ENCODE measurements at places on chromosomes 12 and 14.

DNA sequence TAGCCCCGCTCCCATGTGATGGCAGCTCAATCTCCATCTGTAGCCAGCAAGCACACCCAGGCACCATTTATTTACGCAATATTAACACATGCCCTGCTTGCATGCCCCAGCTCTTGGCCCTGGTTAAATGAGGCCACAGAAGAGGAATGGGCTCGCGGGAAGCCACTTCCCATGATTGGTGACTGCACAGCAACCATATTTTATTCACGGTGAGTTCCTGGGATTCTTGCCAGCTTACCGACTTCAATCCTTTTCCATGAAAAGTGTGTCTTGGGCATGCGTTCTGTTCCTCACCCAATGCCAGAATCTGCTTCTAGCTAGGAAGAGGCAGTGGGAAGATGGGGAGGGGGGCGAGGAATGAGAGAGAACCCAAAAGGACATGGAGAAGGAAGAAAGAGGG, 54.7 kb downstream of the PITPNM2 start:
- no peak for DNase-seq

DNA sequence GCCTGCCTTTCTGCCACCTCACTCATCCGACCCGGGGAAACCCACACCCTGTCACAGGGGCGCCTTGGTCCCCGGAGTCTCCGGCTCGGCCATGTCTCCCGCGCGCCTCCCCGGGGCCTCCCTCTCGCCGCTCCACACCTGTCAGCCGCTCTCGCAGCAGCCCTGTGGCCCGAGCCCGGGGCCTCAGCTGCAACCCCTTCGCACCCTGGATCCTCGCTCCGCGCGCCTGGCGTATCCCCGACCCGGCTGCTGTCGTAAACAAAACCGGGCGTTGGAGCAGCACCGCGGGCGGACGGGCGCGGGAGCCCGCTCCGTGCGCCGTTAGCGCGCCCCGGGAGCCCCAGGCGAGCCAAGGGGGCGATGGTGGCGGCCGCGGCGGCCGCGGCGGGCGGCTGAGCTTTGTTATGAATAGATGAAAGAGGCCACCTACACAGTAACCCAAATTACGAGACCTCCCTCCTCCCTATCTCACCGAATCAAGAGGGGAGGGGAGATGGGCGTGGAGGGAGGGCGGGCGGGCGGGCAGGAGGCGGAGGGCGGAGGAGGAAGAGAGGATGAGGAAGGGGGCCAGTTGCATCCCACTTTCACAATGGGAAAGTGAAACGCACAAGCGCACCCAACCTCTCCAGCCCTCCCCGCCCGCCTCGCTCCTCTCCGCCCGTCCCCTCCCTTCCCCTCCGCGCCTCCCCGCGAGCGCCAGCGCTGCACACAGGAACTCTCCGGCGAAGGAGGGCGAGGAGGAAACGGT, at the start of gene PLXNC1:
PLXNC1 (plus strand) TSS at position 587 of the 748 bp plus-strand sequence. CDS start 395 bp downstream, outside the sequence.
- DNase-seq: peak; percentile 60

GRCh38 chr12:110937104-110937641, 16.8 kb upstream of the MYL2 start:
- peak; percentile 59 for DNase-seq

DNA sequence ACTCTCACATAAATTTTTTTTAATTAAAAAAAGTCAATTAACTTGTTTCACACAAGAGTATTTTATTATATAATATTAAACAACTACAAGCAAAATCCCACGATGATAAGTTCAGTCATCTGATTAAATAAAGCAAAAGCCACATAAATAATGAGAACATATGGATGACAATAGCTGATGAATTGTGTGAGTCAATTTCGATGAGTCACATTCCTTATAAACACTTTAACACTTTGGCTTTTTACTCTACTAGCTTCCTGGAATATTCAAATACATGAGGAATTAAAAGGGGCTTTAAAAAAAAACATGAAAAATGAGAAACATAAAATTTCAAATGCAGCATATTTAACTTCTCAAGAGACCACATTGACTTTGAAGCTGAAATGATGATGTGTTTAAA, 95.3 kb downstream of the BCAT1 start:
- no peak for DNase-seq

DNA sequence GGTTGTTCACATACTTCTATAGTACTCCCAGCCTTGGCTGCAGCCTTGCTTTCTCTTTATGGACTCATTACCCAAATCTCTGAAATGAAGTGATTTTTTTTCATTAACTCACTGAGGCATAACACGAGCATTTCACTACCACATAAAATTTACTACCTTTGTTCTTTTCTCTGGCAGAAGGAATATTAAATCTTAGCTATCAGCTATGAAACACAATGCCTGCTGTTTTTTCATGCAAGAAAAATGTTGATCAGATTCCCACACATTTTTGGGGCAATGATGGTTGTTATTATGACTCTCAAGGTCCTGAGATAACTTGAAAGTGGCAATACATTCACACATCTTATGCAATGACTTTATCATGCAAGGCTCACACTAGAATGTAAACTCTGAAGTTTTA, 225.3 kb upstream of the ATP2B1 start:
- no peak for DNase-seq

DNA sequence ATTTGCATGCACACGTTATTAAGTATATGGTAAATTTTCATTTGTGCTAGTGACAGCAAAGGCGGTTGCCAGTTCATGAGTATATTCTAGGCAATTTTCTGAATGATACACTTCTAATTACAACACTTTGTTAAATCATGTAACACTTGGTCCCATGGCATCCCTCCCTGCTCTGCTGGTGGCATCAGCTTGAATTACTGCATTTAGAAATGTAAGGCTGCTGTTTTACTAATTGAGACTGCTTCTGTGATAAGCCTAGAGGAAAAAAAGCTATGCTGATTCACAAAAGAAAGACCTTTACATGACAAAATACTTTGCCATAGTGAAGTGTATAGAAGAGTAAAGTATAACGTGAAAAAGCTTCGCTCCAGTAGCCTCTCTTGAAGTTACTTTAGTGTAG, 636.1 kb downstream of the KCNH5 start:
- no peak for DNase-seq

DNA sequence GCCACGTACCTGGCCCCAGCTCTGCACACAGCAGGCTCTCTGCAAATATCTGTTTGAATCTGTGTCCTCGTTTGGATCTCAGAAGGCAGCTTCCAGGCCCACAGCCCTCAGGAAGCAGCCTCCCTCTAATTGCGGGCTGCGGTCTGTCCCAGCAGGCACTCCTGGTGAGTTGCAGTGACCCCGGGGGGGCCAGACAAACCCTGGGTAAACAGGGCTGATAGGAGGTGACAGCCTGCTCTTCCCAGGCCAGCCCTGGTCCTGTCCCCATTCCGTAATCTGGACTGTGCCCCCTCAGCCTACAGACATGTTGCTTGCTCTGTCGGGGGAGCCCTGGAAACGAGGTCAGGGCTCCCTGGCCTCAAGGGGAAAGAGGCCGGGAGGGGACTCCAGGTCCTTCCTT, 2.0 kb downstream of the FOXN4 start:
- no peak for DNase-seq

DNA sequence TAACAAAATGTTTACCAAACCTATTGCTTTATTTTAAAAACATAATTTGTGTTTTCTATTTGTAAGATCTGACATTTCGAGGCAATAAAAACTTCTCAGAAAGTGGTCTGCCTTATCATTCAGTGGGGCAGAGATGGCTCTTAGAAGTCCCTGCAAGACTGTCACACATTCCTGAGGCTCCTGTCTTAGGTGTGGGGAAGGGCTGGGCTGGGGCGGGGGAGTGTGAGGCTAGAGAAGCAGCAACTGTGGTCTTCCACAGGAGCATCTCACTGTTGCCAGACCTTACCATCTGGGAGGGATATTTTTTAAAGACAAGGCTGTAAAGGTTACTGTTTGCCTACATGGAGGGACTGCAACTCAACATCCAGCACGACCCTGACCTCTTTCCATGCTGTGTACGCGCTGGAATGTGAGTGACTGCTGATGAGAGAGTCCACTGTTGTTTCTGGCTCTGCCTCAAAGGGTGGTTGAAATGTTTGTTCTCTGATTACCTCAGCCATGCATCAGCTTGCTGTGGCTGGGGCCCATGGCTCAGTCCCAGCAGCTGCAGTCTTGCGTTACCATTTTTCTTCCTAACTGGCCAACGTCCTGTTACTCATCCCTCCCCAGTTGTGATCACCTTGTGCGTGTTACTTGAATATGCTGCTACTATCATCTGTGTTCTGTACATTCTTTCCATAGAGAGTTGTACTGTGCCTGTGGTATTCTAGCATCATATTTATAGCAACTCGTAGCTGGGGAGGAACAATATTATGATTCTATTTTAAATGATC, 12.4 kb downstream of the ERG28 start:
- DNase-seq: no peak

- DNase-seq: no peak
Observed at GRCh38 chr12:96810477-96810876, 96.6 kb upstream of the NEDD1 start.

GRCh38 chr14:78016532-78016931, 153.6 kb upstream of the NRXN3 start:
- DNase-seq: no peak

- peak; percentile 46 for DNase-seq
Observed at GRCh38 chr12:111359231-111359913, 9.5 kb downstream of the PHETA1 start.

- DNase-seq: peak; percentile 16
Observed at GRCh38 chr14:81471062-81471461, 62.6 kb downstream of the SEL1L start.

- DNase-seq: no peak
Observed at GRCh38 chr14:77025744-77026165, 2.8 kb downstream of the IRF2BPL start.

DNA sequence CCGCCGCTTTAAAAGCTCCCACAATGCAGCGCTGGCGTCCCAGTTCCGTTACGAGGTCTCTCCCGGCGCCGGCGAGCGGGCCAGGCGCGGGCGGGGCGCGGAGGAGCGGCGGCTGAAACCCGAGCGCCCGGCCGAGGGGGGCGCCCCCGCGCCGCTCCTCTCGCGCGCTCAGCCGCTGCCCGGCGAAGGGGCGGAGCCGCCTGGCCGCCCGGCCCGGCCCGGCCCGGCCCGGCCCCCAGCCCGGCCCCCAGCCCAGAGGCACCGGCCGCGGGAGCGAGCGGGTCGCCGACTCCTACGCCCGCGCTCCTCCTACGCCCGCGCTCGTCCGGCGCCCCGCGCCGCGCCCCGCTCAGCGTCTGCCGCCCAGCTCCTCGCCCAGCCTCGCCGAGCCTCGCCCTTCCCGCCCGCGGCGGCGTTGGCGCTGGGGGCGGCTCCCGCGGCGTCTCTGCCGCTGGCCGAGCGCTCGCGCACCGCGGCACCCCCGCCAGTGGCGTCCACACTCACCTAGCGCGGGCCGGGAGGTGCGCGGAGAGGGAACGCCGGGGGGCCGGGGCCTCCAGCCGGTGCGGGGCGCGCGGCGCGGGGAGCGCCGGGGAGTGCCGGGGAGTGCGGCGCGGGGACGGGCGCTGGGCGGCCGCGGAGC, at the start of gene RASSF8:
RASSF8 (plus strand) TSS at position 255 of the 643 bp plus-strand sequence. CDS start 96,662 bp downstream, outside the sequence.
- DNase-seq: peak; percentile 27

DNA sequence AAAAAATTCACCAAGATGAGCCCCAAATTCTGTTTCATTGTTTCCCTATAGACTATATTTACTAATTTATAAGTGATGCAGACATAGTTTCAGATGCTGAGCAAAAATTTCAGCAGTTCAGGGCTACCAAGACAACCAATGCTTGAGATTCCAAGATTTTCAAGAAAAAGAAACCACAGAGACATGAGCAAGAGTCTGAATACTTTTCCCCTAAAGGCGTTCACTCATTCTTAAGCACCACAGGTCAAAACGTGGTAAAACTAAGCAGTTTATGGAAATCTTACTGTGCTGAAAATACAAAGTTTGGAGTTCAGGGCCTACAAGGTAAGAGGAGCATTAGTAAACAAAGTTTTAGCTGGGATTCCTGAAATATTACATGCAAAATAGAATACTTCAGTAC, 221.2 kb downstream of the KCNH5 start:
- no peak for DNase-seq

GRCh38 chr14:62015945-62016344, 253.7 kb downstream of the SNAPC1 start:
- DNase-seq: no peak

DNA sequence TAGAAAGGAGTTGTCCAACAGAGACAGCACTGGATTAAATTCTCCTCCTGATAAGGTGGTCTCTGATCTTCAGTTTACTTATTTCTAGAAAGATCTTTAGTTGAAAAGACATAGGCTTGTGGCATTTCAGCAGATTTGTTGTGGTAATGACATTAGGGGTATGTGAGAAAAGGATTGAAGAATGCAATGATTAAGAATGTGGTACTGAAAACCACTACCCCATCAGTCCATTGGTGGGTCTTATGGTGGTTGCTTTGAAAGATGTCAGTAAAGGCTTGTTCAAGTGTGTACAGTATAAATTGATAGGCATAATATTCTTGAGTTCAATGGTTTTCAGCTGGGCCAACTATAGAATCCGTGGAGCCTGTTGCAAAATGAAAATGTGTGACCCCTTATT, 10.8 kb downstream of the PPFIBP1 start:
- no peak for DNase-seq

GRCh38 chr14:68137704-68138619, 318.4 kb downstream of the RAD51B start:
- DNase-seq: no peak

GRCh38 chr14:44606576-44606975, 99.5 kb upstream of the FSCB start:
- no peak for DNase-seq

DNA sequence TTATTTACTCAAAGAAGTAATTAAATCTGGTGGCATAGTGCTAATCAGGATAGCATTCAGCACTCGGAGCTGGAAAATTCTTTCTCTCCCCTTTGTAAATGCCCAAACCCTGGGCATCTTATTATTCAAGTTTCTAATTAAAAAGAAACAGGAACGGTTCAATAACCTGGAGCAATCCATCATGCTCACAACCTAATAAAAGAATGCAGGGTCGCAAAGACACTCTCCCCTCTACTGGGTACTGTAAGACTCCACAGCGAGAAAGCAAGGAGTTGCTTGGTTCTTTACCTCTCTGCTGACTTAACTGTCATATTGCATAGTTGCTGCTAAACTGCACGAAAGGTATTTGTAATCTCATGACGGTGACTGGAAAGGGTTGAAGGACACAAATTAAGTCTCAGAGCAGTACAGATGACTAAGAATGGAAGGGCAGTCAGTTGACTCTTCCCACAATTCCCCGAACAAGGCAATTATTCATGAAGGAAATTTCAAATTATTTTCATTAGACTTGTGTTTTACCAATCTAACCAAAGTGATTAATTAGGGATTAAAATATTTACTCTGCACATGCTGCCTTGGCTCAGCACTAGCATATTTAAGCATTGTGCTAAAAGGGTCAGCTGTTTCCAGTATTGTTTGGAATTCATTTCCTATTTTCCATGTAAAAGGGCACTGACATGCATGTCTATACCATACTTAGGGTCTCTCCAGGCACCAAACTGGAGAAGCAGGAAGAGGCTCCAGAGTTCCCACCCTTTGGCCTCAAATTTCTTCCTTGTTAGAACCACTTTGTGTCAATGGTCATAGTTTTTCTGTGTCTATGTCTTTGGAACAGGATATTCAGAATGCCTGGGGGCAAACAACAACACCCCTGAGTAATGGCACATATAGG, 182.2 kb downstream of the EXOC5 start:
- DNase-seq: no peak

- no peak for DNase-seq
Observed at GRCh38 chr14:77228056-77228455, 43.0 kb downstream of the NGB start.

Data from activated T-cell treated with anti-CD3 and anti-CD28 coated beads for 48 hours (primary cell).